ENCODE measurements at places on chromosomes 7 and 10.

DNA sequence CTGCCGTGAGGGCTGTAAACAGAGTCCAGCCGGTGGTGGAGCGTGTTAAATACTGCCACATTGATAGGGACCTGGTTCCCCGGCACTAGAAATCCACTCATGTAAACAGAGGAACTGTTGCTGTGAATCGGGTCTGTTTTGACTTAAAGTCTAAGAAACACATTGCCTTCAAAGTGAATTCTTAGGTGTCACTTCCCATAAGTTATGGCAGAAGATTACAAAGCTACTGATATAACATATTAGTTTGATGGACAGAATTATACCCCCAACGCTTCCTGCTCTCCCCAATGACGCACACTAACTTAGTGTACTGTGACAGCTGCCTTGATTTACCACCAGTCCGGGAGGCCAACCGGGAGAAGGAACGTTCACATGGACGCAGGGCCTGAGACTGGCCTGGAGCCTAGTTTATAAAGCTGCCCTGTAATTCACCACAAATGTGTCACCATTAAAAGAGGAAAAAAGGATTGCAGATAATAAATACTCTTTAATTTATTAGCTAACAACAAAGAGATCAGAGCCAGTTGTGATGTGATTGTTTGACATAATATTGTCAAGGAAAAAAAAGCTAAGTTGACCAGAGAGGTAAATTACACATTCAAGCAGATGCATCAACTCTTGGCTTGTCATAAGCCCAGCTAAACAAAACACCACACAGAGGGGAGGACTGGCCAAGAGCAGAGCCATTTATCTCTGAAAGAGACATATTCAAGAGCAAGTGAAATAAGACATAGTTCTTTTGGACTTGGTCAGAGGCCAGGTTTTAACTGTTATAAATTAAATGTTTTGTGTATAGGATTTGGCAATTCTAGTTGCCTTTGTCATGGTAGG lies 820.6 kb downstream of the LRMDA start:
- DNase-seq = no peak

DNA sequence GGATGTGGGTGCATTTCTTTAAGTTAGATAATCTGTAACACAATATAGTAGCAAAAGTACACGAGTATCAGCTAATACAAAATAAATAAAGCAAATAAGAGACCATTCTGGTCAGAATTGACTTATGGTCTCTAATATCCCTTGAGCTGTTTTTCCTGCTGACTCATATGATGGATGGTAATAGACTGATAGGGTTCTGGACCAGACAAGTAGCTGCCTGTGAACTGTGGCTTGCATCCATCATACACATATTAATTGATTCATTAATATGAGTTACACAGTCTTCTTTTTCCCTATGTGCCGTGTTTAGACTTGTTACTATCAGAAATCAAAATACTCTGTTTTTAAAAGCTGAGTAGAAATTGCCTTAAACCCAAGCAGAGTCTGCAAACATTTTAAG lies 762.8 kb downstream of the GATA3 start:
- no peak for DNase-seq

DNA sequence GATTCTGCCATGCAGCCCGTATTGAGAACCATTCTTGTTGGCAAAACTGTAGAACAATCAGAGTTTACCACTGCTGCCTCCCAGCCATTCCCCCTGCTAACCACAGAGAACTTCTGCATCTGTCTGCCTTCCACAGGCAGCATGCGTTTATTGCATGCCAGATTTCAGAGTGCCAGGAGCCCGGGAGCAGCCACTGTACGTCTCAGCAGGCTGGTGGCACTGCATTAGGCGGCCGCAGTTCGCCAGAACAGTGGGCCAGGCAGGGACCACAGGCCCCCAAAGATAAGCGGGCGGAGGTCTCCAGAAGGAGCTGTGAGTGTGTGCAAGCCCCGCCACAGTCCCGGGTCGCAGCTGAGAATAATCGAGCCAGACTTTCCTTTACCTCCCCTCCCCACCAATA lies 31.8 kb downstream of the ZNF467 start:
- no peak for DNase-seq

- DNase-seq = no peak
Observed at GRCh38 chr7:155886391-155887173, 74.3 kb upstream of the SHH start.

DNA sequence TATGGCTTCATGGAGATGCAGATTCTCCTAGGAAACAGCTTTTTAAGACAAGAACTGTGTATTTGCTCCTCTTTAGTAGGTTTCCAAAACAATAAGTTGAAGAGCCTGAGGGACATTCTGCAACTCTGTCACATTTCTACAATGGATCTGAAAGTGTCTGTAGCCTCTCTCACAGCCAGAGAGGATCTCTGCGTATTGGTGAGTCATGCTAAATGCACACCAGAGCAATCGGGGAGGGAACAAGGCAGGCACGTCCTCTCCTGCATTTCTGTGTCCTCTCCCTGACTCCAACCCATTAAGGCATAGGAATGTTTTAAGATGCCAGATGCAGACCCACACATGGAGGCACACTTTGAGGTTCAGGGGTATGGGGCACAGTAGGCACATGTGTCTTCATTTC lies 1126.4 kb upstream of the GHITM start:
- DNase-seq = no peak

- DNase-seq = no peak
Observed at GRCh38 chr10:98610301-98610700, 163.6 kb upstream of the HPS1 start.

- DNase-seq = no peak
Observed at GRCh38 chr7:47335557-47336471, 246.1 kb downstream of the TNS3 start.

- no peak for DNase-seq
Observed at GRCh38 chr10:48811461-48811860, 126.8 kb downstream of the WDFY4 start.

- no peak for DNase-seq
Observed at GRCh38 chr10:95792211-95792780, 36.3 kb downstream of the ENTPD1 start.

DNA sequence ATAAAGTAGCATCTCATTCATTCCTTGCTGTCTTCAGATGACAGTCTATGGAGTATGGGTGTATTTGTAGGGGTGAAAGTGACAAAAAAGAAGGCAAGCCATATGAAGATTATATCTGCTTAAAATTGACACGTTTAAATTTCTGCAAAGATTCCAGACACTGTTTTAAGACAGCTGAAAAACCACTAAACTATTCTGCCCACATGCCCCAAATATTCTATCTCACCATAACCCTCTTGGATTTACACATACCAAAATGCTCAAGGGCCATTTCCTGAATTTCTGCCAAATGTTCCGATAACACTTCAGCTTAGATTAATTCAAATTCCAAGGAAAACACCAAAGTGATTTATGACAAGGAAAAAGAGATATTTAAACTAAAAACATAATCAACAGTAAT lies 99.9 kb upstream of the IL6 start:
- no peak for DNase-seq

All from stimulated activated CD4-positive, alpha-beta T cell treated with anti-CD3 and anti-CD28 coated beads, Interleukin-1b, Interleukin-23, amount 100 ng/mL, for 1 hour (primary cell).